Activated T-cell treated with anti-CD3 and anti-CD28 coated beads, Interleukin-2, amount 50 U/mL, for 72 hours (primary cell): ENCODE measurements at places on chromosomes 7 and 10. TPM values are rescaled to one million over a fixed set of nuclear protein-coding genes. Genes with fewer than 3 reads are reported as not detected.

The DGKI gene
- total RNA-seq = 17.8 TPM

The SLC12A9 gene
- total RNA-seq = 17.6 TPM

- DNase-seq = no peak
These were observed 40.0 kb upstream of the INSIG1 start for GRCh38 chr7:155257482-155258225.

- peak; percentile 57 for DNase-seq
These were observed 82.7 kb downstream of the NOC3L start for GRCh38 chr10:94279835-94280709.

- DNase-seq = no peak
These were observed 42.1 kb upstream of the EFCAB10 start for GRCh38 chr7:105623378-105623777.
